NCI-H2081 (cell line): ENCODE measurements at places on chromosomes 3 and 15.

- DNase-seq = no peak
Observed at GRCh38 chr15:90306560-90306959, 41.1 kb downstream of the NGRN start.

DNA sequence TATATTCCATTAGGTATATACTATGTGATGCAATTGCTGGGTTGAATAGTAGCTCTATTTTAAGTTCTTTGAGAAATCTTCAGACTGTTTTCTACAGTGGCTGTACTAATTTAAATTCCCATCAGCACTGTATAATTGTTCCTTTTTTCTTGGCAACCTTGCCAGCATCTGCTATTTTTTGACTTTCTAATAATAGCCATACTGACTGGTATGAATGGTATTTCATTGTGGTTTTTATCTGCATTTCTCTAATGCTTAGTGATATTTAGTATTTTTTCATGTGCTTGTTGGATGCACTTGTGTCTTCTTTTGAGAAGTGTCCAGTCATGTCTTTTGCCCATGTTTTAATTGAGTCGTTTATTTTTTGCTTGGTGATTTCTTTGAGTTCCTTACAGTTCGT is 145.1 kb upstream of the PLSCR5 start:
- no peak for DNase-seq

- DNase-seq = peak; percentile 74
Observed at GRCh38 chr3:69232482-69232881, 110.1 kb upstream of the LMOD3 start.

DNA sequence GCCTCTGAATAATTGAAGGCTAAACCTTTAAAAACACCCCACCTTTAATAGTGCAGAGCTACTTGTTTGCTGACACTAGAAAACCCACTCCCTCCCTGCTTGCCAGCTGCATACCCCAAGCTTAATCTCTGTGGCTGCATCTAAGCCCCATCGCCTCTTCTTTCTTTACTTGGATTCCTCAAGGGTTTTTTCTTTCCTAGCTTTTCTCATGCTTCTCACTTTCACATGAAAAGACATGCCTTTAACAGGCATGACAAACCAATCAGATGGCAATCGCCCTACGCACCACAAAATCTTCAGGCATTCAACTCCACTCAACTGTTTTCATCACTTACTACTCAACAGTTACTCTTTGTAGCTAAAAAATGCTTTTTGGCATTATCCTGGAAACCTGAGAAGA is 77.5 kb downstream of the PLD1 start:
- DNase-seq = no peak

DNA sequence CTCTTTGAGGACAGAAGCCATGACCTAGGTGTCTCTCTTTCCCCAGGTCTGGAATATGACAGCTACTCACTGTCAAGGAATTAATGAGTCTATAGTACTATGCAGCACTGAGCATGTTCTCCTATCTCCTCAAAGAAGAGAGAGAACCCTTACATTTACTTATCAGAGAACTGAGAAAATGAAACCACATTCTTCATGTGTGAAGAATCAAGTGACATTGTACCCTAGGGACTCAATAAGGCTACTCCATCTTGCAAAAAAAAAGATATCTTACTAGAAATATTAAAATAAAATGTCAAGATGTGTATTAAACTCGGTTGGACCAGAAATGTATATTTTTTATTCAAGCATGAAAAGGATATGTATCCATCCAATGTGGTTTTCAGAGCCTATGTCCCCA is 133.2 kb upstream of the COL8A1 start:
- DNase-seq = no peak

- no peak for DNase-seq
Observed at GRCh38 chr3:60431599-60431958, 819.7 kb downstream of the FHIT start.

DNA sequence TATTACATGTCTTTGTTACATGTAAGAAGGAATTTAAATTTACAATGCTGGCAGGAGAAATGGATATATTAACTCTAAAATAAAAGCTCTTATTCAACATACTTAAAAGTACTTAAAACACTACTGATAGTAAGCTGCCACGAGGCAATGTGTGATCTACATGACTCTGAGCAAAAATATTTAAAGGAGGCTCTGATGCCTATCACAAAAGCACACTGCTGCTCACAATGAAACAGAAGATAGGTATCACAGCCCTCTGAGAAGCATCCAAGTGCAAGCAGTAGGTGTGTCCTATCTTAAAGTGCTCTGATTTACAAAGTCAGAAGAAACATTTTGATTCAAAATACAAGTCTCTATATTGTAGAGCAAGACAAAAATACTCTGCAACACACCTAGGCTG is 371.2 kb upstream of the WNT5A start:
- DNase-seq = no peak

DNA sequence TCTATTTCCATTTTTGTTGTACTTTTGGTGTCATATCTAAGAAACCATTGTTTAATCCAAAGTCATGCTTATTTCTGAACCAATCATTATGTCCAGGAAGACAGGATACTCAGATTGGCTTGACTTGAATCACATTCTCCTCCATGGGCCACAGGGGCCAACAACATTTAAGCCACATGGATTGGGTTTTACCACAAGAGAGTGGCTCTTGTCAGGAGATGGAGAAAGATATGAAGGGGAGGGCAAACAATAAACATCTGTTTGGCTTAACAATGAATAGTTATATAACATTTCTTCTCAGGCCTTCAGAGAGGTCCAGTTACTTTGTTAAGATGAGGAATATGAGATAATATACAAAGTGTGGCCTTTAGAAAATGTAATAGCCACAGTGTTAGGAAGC is 44.6 kb downstream of the GXYLT2 start:
- DNase-seq = no peak

DNA sequence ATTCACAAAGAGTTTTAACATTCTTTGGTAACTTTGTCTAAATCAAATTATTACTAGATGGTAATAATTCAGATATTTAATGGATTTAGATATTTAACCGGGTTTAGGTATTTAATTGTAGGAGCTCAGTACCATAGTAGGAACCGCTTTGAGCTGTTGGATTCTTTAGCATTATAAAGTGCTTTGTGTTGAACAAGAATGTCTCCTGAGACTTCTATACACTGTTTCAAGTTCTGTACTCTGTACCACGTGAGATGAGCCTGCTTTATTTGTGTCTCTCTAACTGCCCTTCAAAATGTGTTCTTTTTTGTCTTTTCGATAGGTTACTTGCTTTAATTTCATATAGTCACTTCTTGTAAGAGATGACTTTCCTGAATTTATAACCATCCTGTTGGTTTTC is 36.0 kb downstream of the ZFAND6 start:
- DNase-seq = no peak

DNA sequence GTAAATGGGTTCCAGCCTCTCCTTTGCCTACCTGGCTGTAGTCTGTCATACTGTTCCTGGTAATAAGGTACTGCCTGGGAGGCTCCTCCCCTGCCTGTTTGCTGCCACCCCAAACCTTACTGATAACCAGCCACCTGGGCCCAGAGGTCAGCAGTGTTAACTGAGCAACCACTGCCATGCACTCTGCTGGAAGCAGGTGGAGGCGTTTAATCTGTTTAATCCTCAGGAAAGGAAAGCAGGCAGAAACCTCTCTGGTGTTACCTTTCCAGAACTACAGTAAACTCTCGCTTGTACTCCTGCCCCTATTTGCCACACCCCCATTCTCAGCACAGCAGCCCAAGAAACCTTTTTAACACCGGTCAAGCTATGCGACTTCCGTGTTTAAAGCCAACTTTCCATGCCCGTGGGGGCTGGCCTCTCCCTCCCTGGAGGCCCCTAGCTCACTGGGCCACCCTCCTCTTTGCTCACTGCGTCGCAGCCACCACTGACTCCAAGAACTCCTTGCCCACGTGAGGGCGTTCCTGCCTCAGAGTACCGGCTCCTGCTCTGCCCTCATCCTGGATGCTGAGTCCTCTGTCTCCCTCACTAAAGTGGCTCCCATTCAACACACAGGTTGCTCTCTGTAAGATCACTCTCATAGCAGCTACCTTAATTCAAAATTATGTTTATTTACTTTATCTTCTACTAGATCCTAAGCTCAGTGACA is 8.3 kb downstream of the BDH1 start:
- DNase-seq = no peak

- no peak for DNase-seq
Observed at GRCh38 chr3:2301361-2301760, 202.7 kb downstream of the CNTN4 start.

DNA sequence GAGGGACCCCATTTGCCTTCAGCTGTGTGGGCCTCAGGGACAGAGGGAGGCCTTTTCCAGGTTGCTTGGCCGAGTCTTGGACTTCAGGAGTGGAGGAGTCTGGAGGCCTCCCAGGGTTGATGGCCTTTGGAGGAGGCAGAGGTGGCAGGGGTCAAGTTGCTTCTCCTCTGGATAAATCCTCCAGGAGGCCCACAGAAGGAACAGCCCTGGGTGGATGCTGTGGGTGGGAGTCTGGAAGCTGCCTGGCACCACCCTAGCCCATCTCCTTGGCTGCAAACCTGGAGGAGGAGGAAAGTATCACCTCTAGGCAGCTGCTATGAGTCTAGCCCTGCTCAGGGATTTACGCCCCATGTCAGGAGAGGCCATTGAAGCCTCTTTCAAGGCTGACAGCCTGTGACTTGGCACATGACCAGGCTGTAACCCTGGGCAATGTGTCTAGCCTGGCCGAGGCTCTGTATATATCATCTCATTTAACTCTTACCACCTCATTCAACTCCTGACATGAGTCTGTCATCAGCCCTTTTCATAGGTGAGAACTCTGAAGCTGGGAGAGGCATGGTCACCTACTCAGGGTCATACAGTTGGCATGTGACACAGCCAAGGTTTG is 2.9 kb upstream of the PRKCD start:
- no peak for DNase-seq

GRCh38 chr15:95182091-95182490 is 950.7 kb downstream of the MCTP2 start:
- DNase-seq = no peak

- no peak for DNase-seq
Observed at GRCh38 chr3:186517218-186517617, 27.0 kb downstream of the CRYGS start.

DNA sequence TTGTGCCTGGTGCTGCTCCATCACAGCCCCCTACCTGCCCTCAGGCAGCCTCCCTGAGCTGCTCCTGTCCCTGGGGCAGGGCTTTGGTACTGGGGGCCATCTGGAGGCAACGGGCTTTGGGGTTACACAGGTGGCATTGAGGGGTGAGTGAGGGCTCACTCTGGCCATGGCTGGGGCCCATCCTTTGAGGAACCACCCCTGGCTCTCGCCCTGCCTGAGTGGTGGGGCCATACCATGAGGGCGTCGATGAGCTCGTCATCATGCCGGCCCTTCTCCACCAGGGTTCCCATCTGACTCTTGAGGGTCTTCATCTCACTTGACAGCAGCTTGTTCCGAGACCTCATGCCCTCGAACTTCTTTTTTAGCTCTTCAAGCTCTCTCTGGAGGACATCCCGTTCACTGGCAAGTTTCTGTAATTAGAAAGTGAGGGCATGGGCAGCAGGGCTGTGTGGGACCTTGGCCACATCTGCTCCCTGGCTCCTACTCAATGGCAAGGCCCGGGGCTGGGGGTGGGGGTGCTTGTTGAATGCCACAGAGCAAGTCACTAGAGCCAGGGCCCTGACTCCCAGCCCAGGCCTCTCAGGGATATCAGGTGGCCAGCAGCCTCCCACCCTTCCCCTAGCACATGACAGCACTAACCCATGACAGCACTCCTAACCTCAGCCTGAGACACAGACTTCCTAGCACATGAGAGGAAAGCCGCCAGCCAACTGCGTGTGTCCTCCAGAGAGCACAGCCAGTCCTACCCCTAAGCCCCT is 33.5 kb downstream of the CCDC13 start:
- no peak for DNase-seq

GRCh38 chr3:4323246-4324027 is 20.3 kb downstream of the SETMAR start:
- DNase-seq = no peak

DNA sequence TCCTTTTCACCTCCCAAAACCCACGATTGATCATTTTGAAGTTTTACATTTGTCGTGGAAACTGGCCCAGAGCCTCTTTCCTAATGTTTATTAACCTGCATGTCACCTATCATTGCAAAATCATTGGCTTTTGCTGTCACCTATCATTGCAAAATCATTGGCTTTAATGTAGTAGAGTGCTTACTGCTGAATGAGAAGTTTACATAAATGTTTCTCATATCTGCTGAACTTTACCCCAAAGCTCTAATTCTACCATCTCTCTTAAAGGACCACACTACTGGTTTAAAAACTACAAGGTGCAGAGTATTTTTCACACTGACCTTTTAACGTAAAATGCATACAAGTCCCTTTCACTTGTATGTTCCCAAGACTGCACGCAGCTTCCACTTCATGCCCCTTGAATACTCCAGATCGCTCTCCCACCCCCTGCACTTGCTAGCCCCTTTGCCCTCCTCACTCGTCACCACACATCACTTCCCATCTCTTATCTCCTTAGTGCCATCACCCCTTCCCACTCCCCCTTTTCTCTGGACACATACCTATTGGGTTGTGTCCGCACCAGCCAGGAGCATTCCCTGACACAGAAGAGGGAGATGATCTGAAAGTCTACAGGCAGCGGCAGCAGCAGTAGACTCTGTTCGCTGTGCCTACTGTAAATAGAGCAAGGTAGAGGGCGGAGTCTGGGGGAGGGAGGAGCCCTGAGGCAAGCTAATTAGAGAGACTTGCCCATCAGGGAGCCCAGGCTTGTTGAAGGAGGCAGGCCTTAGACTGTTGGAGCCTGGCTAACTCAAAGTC is 30.2 kb upstream of the ATOSA start:
- DNase-seq = peak; percentile 3

DNA sequence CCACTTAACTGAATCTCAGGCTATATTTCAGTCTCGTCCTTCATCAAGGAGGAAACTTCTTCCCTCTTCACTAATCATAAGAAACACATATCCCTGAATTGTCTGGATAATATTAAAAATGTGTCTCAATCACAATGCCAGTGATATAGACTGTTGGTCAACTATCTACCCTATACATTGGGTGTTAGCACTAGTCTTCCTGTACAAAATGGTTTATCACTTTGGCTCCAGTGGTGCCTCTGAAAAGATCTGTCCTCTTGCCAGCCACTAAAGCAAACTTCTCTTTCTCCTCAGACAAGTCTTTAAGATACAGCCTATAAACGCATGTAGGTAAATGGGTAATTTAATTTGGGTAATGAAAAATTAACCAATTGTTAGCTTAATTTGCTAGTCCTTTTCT is 156.6 kb downstream of the MECOM start:
- no peak for DNase-seq

DNA sequence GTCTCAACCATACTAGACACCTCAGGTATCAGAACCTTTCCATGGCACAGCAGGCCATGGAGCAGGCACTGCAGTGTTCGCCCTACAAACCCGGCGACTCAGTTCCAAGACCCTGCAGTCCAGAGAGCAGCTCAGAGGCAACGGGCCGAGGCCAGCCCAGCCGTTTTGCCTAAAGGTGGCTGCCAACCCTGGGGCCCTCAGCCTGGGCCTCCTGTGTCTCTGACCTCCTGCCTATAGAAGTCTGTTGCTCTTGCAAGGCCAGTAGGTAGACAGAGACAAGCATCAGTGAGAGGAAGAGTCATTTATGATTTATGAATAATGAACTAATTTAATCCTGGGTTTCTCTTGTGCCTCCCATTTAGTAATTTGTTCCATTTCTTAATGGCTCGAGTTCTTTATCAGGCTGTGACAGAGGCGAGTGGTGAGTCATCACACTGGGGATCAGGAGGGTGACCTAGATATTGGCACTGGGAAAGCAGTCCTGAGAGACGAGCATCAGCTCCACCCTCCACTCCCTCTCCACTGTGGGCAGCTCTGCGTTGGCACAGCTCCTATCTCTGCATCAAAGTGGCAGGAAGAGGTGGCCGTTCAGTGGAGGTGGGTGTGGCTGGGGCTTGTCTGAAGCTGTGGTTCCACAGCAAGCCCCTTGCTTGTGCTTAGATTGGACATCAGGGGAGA is 79.8 kb downstream of the ABHD5 start:
- DNase-seq = no peak

GRCh38 chr3:188036375-188037194 is 117.4 kb upstream of the LPP start:
- no peak for DNase-seq
